ENCODE measurements at places on chromosomes 12 and 14. TPM values are rescaled to one million over a fixed set of nuclear protein-coding genes. Genes with fewer than 3 reads are reported as not detected.

DNA sequence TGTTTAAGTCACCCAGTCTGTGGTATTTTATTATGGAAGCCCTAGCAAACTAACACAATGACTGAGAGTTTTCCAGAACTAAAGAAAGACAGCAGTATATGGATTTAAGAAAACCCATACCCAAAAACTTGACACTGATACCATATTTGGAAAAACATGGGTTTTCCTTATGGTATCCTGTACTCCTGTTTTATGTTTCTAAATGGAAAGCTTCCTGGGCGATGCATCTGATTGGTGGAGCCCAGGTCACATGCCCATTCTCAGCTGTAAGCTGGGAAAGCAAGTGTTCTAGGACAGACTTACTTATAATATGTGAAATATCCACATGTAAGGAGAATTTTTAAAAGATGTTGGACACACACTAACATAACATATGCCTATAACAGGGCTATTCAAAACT is 4.5 kb upstream of the RNASE4 start:
- DNase-seq, result no peak

DNA sequence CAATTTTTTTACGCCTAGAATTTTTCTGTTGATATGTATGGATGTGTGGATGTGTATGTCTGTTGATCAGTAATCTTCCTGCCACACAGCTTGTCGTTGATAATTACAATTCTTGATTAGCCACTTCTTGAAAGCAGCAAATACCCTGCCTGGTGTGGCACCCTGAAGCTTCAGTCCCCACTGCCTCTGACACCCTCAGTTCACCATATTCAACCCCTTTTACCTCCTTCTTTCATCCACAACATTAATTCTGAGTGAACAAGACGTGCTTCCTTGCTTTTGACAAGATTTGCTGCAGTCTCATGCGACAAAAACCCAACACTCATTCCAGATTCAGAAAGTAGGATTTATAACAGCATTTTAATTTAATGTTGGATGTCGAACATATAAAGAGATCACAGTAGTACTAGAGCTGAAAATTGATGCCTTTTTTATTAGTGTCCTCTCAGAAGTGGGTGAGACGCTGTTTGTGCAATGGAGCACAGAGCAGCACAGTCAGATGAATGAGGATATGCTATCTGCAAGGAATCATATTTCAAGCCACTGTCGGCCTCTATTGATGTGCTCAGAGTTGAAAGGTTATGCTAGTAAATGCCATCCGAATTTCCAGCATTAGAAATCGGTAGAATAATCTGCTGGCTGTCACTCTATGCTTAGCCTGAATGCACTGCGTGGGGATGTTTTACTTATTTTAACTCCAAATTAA is 383.7 kb downstream of the EGLN3 start:
- no peak for DNase-seq

The GDF3 gene
- not detected for total RNA-seq

The OVCH1 gene
- 0.18 TPM for total RNA-seq
